ENCODE measurements at places on chromosomes 2 and 18.
A peak's percentile ranks its signal among the peaks of the same experiment; 100 is the strongest.

- H3K4me1 ChIP-seq, result peaks cover 79% of the 10 kb centered on the region
- H3K4me3 ChIP-seq, result no peak overlapping the region
- no peak for DNase-seq
- no peaks in the 10 kb centered on the region for H3K36me3 ChIP-seq
- no peaks in the 10 kb centered on the region for H3K27me3 ChIP-seq
Measured at GRCh38 chr2:43157506-43158246, 68.7 kb downstream of the ZFP36L2 start.

DNA sequence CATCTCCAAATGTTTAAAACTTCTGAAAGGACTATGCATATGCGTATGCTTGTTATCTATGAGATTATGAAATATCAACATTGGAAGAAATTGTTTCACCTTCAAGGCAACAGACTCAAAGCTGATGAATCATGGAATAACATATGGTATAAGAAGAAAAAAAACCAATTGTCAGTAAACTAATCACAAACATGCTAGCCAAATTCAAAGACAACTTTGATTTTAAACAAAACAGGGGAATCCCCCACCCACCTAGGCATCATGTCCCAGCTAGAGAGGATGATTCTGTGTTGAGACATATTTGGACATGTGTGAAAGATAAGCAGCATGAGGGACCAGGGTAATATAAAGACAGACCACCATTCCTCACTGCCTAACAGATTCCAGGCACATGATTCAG, 147.7 kb downstream of the WDPCP start:
- H3K36me3 ChIP-seq, result no peaks in the 10 kb centered on the region
- H3K4me3 ChIP-seq, result no peak overlapping the region
- no peaks in the 10 kb centered on the region for H3K4me1 ChIP-seq
- no peaks in the 10 kb centered on the region for H3K27me3 ChIP-seq

DNA sequence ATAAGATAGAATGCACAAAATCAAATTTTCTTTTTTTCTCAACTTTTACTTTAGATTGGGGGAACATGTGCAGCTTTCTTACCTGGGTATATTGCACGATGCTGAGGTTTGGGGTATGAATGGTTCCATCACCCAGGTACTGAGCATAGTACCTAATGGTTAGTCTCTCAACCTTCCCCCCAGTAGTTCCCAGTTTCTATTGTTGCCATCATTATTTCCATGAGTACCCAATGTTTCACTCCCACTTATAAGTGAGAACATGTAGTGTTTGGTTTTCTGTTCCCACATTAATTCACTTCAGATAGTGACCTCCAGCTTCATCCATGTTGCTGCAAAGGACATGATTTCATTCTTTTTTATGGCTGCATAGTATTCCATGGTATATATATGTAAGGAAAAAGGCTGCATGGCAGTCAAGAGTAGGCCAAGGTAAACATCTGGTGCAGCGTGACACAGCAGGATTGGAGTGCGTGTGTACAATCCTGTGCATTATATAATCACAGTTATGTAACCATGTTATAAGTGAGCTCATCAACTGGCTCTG, 10.5 kb upstream of the C2orf42 start:
- H3K27ac ChIP-seq, result no peak overlapping the region
- H3K36me3 ChIP-seq, result no peaks in the 10 kb centered on the region
- no peaks in the 10 kb centered on the region for H3K27me3 ChIP-seq
- H3K4me1 ChIP-seq, result peaks cover 9% of the 10 kb centered on the region

DNA sequence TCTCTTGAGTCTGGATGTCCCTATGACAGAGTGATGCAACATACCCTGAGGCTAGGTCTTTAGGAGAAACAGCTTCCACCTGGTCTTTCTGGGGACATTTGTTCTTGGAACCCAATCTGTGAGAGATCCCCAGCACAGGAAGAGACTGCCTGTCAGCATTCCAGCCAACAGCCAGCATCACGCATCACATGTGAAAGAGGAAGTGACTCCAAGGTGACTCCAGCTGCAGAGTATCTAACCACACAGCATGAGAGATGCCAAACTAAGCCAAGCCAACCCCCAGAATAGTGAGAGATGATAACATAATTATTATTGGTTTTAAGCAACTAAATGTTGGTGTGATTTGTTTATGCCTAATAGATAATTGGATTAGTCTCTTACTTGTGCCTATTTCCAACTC, 35.7 kb downstream of the C18orf63 start:
- no peak for DNase-seq
- H3K4me3 ChIP-seq, result no peak overlapping the region
- H3K36me3 ChIP-seq, result no peaks in the 10 kb centered on the region
- no peaks in the 10 kb centered on the region for H3K27me3 ChIP-seq
- no peak overlapping the region for H3K27ac ChIP-seq
- H3K4me1 ChIP-seq, result no peaks in the 10 kb centered on the region

- H3K4me1 ChIP-seq, result no peaks in the 10 kb centered on the region
- no peaks in the 10 kb centered on the region for H3K27me3 ChIP-seq
- no peaks in the 10 kb centered on the region for H3K36me3 ChIP-seq
Measured at GRCh38 chr18:67363694-67364093, 152.8 kb downstream of the DSEL start.

DNA sequence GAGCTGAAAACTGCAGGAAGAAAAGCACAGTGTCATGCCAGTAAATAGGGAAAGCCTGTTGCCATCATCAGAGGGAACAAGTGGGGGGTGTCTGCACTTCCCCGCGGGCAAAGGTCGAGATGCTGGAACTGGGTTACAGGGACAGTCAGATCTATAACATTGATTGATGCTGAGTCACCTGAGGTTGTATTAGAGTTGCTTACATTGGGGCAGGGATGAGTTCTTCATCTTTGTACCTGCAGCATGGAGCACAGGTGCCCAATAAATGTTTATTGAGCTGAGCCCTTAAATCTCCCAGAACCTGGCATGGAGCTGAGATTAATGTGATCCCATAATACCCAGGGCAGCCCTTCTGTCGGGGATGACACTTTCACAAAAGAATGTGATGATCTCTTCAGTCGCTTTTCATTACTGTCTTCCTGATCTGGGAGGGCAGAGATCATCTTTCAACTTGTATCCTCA, 5.9 kb upstream of the RNF152 start:
- no peaks in the 10 kb centered on the region for H3K27me3 ChIP-seq
- no peak overlapping the region for H3K27ac ChIP-seq
- no peak for DNase-seq
- H3K36me3 ChIP-seq, result no peaks in the 10 kb centered on the region
- H3K4me3 ChIP-seq, result no peak overlapping the region

GRCh38 chr2:120859814-120860578, 124.3 kb downstream of the GLI2 start:
- H3K27me3 ChIP-seq, result no peaks in the 10 kb centered on the region
- DNase-seq, result peak; percentile 48
- H3K27ac ChIP-seq, result no peak overlapping the region
- no peaks in the 10 kb centered on the region for H3K36me3 ChIP-seq
- peaks cover 62% of the 10 kb centered on the region for H3K4me1 ChIP-seq

GRCh38 chr2:216017365-216017764, 4.0 kb upstream of the MREG start:
- H3K27me3 ChIP-seq, result no peaks in the 10 kb centered on the region
- no peak overlapping the region for H3K27ac ChIP-seq
- H3K36me3 ChIP-seq, result no peaks in the 10 kb centered on the region
- no peak for DNase-seq
- peaks cover 10% of the 10 kb centered on the region for H3K4me1 ChIP-seq

DNA sequence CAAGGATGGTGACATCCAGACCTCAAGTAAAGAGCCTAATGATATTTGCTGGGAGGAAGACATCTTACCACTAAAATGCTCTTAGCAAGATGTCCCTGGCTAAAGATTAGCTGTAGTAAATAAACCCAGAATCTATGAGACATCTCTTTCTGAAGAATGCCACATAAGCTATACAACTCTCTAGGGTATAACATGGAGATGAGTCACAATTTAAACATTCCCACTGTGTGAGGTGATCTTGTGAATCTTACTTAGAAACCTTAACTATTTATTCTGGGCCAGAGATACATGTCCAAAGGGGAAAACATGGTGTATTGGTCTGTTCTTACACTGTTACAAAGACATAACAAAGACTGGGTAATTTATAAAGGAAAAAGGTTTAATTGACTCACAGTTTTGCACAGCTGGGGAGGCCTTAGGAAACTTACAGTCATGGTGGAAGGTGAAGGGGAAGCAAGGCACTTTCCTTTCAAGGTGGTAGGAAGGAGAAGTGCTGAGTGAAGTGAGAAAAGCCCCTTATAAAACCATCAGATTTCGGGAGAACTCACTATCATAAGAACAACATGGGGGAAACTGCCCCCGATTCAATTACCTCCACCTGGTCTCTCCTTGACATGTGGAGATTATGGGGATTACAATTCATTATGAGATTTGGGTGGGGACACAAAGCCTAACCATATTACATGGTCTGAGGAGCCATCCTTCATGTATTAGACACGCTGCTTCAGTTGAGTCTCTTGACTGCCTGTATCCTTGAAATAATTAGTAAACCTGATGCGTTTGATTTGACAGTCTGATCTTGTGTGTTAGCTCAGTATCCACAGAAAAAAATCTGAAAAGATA, 17.1 kb downstream of the KRCC1 start:
- peaks cover 10% of the 10 kb centered on the region for H3K36me3 ChIP-seq
- no peaks in the 10 kb centered on the region for H3K27me3 ChIP-seq
- DNase-seq, result no peak
- H3K27ac ChIP-seq, result no peak overlapping the region

DNA sequence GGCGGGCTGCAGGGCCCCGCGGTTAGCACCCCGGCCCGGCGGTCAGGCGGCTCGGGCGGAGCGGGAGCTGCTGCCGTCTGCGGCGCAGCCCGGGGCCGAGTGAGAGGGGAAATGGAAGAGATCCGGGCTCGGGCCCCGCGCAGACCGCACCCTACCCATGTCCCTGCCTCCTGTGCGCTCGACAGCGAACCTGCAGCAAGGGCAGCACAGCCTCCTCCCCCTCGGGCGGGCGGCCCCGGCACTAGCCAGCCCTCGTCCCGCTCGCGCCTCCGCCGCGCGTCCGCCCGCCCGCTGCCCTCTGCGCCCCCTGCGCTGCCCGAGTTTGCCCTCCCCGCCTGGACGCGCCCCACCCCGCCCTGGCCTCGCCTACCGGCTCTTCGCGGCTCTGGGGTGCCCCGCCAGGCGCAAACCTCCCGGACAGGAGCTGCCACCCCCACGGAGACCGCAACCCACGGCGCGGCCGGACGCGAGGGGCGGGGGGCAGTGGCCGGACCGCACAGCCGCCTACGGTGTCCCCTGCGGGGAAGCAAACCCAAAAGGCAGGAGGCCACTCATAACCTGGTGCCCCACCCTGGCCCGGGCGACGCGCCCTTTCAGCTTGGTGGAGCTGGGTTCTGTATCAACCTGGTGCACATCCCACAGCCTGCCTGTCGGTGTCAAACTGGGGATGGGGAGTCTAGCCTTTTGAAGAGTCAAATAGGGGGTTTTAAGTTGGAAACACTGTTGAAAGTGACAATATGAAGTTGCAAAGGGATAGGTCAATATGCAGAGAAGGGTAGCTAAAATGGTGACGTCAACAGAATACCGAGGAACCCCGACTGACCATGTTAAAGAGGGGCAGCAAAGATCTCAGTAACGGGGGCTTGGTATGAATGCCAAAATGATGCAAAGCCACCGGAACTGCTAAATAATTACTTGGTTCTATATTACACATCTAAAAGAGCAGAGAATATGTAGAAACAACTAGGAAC, at the start of gene IHH:
TSS of gene IHH (minus strand) at position 101 of the 971 bp plus-strand sequence. CDS start 454 bp downstream, outside the sequence.
- H3K36me3 ChIP-seq, result no peaks in the 10 kb centered on the region
- H3K4me3 ChIP-seq, result peak within 1 kb of the TSS; percentile 38
- H3K4me1 ChIP-seq, result peaks cover 44% of the 10 kb centered on the region
- H3K27ac ChIP-seq, result no peak within 1 kb of the TSS
- peaks cover 78% of the 10 kb centered on the region for H3K27me3 ChIP-seq

GRCh38 chr2:147171941-147172340, 672.9 kb upstream of the ACVR2A start:
- no peaks in the 10 kb centered on the region for H3K36me3 ChIP-seq
- H3K4me1 ChIP-seq, result peaks cover 24% of the 10 kb centered on the region
- DNase-seq, result no peak
- no peak overlapping the region for H3K4me3 ChIP-seq
- peak overlapping the region; percentile 69 for H3K27ac ChIP-seq

DNA sequence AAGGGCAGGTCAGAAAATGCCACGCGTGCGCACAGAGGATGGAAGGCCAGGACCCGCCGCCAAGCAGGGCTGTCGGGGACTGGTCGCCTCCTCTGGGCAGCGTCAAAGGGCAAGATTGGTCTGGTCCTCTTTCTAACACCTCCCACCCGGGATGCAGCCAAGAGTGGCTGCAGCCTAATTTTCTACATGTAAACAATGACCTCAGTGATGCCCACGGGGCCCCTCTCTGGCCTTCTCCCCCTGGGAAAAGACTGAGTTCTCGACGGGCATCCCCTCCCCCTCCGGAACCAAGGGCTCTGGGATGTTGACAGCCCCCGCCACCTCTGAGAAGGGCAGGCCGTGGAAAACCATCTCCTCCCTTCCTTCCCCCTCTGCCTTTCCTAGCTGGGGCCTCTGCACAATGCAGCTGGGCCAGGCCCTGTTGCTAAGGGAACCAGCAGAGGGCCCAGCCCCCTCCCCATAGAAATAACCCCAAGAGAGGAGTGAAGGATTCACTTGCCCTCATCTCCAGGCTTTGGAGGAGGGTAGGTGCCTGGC, 80.0 kb upstream of the ZNF532 start:
- no peaks in the 10 kb centered on the region for H3K36me3 ChIP-seq
- DNase-seq, result no peak
- H3K27ac ChIP-seq, result peak overlapping the region; percentile 75

GRCh38 chr2:201644001-201644400, 698 bp upstream of the TMEM237 start:
- H3K4me3 ChIP-seq, result peak overlapping the region; percentile 92
- H3K27me3 ChIP-seq, result no peaks in the 10 kb centered on the region
- peaks cover 31% of the 10 kb centered on the region for H3K4me1 ChIP-seq

- DNase-seq, result no peak
- H3K4me1 ChIP-seq, result no peaks in the 10 kb centered on the region
- no peak overlapping the region for H3K27ac ChIP-seq
- no peak overlapping the region for H3K4me3 ChIP-seq
Measured at GRCh38 chr18:73962256-73962655, 185.4 kb downstream of the FBXO15 start.

- DNase-seq, result no peak
- no peaks in the 10 kb centered on the region for H3K36me3 ChIP-seq
- no peak overlapping the region for H3K4me3 ChIP-seq
Measured at GRCh38 chr2:185215497-185215896, 523.1 kb upstream of the FSIP2 start.

GRCh38 chr2:206482123-206482522, 38.8 kb downstream of the ADAM23 start:
- H3K27me3 ChIP-seq, result no peaks in the 10 kb centered on the region
- H3K36me3 ChIP-seq, result no peaks in the 10 kb centered on the region
- no peaks in the 10 kb centered on the region for H3K4me1 ChIP-seq
- H3K4me3 ChIP-seq, result no peak overlapping the region

- H3K27me3 ChIP-seq, result peaks cover 4% of the 10 kb centered on the region
- no peak for DNase-seq
- H3K4me3 ChIP-seq, result no peak overlapping the region
- H3K27ac ChIP-seq, result no peak overlapping the region
- H3K36me3 ChIP-seq, result no peaks in the 10 kb centered on the region
- no peaks in the 10 kb centered on the region for H3K4me1 ChIP-seq
Measured at GRCh38 chr2:3000125-3000524, 377.5 kb downstream of the EIPR1 start.

DNA sequence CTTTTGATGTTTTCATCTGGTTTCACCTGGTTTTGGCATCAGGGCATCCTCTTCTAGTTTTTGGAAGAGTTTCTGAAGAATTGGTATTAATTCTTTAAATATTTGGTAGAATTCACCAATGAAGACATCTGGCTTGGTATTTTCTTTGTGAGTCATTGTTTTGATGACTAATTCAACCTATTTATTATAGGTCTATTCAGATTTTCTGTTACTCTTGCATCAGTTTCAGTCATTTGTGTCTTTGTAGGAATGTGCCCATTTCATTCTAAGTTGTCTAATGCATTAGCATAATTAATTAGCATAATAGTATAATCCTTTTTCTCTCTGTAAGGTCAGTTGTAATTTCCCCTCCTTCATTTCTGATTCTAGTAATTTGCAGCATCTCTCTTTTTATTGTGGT, 8.0 kb downstream of the GNLY start:
- no peak for DNase-seq
- H3K27ac ChIP-seq, result no peak overlapping the region
- no peaks in the 10 kb centered on the region for H3K27me3 ChIP-seq
- peaks cover 30% of the 10 kb centered on the region for H3K4me1 ChIP-seq

Data from suprapubic skin (tissue), 4 donors.